ENCODE measurements at places on chromosomes 3 and 15. TPM values are rescaled to one million over a fixed set of nuclear protein-coding genes. Genes with fewer than 3 reads are reported as not detected.

The CA12 gene
- 0.95 TPM for total RNA-seq

The LMOD3 gene
- not detected for total RNA-seq

The RPL14 gene
- 2,715 TPM for total RNA-seq

The ISLR2 gene
- total RNA-seq: not detected

The MYZAP gene
- total RNA-seq: not detected

The ALS2CL gene
- total RNA-seq: 8.1 TPM

The CILP gene
- 0.04 TPM for total RNA-seq

The FETUB gene
- total RNA-seq: not detected

The THBS1 gene
- total RNA-seq: 0.46 TPM

The CACNA1D gene
- not detected for total RNA-seq

The GPR149 gene
- not detected for total RNA-seq

The ACP3 gene
- not detected for total RNA-seq

All from activated naive CD4-positive, alpha-beta T cell treated with anti-CD3 and anti-CD28 coated beads, Interleukin-2, amount 50 U/mL, for 72 hours (primary cell).